Cardiac ventricle fibroblast (primary cell): ENCODE measurements at places on chromosomes 13 and 19. TPM values are rescaled to one million over a fixed set of nuclear protein-coding genes. Genes with fewer than 3 reads are reported as not detected.

Gene RFPL4A
- total RNA-seq, result not detected in 2 replicates

Gene LSR
- total RNA-seq, result 1.2 and 1.4 TPM in 2 replicates

Gene ZNF571
- total RNA-seq, result 2.2 and 3.6 TPM in 2 replicates

Gene ZNF284
- 1.9 and 2.2 TPM in 2 replicates for total RNA-seq

Gene ZNF333
- 7.5 and 11.4 TPM in 2 replicates for total RNA-seq

Gene ERFL
- 0.06 TPM in 1 of 2 replicates, not detected in the other for total RNA-seq

Gene ASPDH
- total RNA-seq, result not detected in 2 replicates

Gene SMIM17
- 0.15 TPM in 1 of 2 replicates, not detected in the other for total RNA-seq

Gene UQCRFS1
- 19.6 and 21.8 TPM in 2 replicates for total RNA-seq

Gene ZNF541
- total RNA-seq, result not detected in 2 replicates

Gene PCDH17
- total RNA-seq, result under 0.01 TPM in 2 replicates
